Fibroblast of lung (primary cell): ENCODE measurements at places on chromosomes 7 and 10. TPM values are rescaled to one million over a fixed set of nuclear protein-coding genes. Genes with fewer than 3 reads are reported as not detected.

The NRCAM gene
- polyA plus RNA-seq, result 1.2 and 2.2 TPM in 2 replicates

The TMEM196 gene
- not detected in 2 replicates for polyA plus RNA-seq

The POMZP3 gene
- 10.4 and 13.6 TPM in 2 replicates for polyA plus RNA-seq

The GNG11 gene
- 23.1 and 46.1 TPM in 2 replicates for polyA plus RNA-seq

The AKR1C2 gene
- 12.1 and 14.6 TPM in 2 replicates for polyA plus RNA-seq

The TDRD1 gene
- polyA plus RNA-seq, result 0.03 and 0.22 TPM in 2 replicates
